ENCODE measurements at places on chromosomes 7 and 10.

DNA sequence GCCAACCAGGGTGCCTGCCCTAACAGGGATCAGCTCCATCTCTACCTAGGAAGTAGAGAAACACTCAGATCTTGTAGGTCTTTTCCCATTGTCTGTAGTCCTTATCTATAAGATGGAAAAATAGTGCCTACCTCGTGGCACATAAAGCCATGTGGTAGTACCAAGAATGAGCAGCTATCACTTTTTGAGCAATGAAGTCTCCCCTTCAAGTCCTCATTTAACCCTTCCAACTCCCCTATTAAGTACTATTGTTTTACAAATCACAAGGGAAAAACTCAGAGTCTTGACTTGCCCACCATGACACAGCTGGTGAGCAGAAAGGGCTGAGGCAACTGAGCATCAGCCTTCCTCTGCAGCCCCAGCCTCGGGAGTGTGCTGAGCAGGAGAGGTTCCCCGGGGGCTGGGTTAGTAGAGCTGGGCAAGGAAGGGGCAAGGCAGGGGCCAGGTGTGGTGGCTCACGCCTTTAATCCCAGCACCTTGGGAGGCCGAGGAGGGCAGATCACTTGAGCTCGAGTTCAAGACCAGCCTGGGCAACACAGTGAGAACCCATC, 3.3 kb downstream of the FRAT2 start:
- no peak for DNase-seq

- peak; percentile 65 for DNase-seq
Measured at GRCh38 chr7:1357601-1358271, 101.5 kb downstream of the MICALL2 start.

GRCh38 chr7:51973939-51974338, 657.3 kb upstream of the COBL start:
- DNase-seq = no peak

DNA sequence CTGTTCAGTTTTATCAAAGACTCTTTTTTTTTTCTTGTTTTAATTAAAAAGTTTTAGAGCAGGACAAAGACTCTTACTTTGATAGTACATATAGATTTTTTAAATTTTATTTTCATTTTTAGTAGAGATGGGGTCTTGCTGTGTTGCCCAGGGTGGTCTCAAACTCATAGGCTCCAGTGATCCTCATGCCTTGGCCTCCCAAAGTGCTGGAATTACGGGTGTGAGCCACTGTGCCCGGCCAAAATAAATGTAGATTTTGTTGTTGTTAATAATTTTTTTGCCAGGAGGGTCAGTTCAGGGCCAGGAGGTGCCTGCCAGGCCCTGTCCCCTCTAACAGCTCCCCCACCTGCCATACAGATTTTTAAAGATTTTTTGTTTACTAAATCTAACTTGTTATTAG, 17.0 kb downstream of the DENND10 start:
- no peak for DNase-seq

DNA sequence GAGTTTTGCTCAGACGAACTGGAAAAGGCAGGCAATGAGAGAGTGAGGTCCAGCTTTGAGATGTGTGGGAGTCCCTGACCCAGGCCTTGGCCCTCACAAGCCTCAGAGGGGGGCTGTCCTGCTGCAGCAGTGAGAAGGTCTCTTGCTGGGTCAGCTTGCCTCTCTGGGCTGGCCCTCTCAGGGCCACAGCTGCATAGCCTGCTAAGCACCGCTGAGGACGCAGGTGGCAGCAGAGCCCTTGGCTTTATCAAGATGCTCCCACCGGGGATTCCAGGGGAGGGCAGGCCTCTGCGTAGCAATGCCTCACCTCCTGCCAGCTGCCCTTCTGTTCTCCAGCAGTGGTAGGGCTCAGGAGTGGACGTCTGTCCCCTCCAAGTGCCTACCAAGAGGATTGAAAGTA, 128.7 kb downstream of the COBL start:
- no peak for DNase-seq

All from SW480 (cell line).